ENCODE measurements at places on chromosomes 5 and 9. TPM values are rescaled to one million over a fixed set of nuclear protein-coding genes. Genes with fewer than 3 reads are reported as not detected.
A peak's percentile ranks its signal among the peaks of the same experiment; 100 is the strongest.

Gene UNC13B
- total RNA-seq = 21.0 TPM

DNA sequence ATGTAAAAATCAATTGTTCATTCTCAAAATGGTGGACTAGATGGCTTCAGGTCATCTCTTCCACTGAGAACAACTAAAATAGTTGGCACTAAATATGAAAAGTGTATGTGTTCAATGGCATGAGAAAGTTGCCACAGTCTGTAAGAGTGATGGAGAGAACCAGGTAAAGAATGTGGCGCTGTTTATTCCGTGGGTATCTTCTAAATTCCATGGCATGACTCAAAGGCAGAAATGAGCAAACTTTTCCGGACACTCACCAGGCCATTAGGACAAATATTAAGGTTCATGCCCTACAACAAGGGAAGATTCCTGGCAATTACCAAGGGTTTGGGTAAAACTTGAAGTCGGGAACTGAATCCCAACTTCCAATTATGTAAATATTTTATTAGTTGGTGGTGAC lies 825.4 kb upstream of the CDH6 start:
- DNase-seq = no peak

- no peak for DNase-seq
Measured at GRCh38 chr9:127816362-127816725, 13.7 kb downstream of the FPGS start.

Gene ITK
- total RNA-seq = 1.6 TPM

DNA sequence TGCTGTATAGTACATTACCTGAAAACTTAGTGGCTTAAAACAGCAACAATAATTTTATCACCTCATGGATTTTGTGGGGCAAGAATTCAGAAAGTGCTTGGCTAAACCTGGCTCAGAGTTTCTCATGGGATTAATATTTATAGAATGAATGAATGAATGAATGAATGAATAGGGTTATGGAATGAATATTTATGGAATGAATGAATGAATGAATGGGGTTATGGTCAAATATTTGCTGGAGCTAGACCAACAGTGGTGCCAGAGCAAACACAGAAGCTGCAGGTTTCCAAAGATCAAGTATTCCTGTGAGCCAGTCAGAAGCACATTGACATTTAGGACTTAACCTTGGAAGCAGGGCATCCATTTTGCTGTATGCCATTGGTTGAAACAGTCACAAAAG lies 35.7 kb downstream of the PLPPR1 start:
- no peak for DNase-seq

GRCh38 chr5:65137631-65138030 lies 344.1 kb downstream of the ADAMTS6 start:
- no peak for DNase-seq

Gene CXCL14
- total RNA-seq = not detected

GRCh38 chr5:78979909-78980308 lies 5.2 kb downstream of the ARSB start:
- DNase-seq = no peak

GRCh38 chr5:54580997-54581811 lies 63.6 kb downstream of the SNX18 start:
- DNase-seq = no peak

GRCh38 chr5:26321278-26321677 lies 717.1 kb downstream of the CDH9 start:
- DNase-seq = no peak

- DNase-seq = no peak
Measured at GRCh38 chr5:180820788-180821321, 18.2 kb upstream of the MGAT1 start.

Gene ARSK
- 5.2 TPM for total RNA-seq

Gene CRB2
- 0.26 TPM for total RNA-seq

- no peak for DNase-seq
Measured at GRCh38 chr5:142056816-142057696, 44.2 kb upstream of the GNPDA1 start.

GRCh38 chr5:50435168-50435567 lies 5.9 kb downstream of the EMB start:
- DNase-seq = no peak

Gene LRRC14B
- 51.1 TPM for total RNA-seq

DNA sequence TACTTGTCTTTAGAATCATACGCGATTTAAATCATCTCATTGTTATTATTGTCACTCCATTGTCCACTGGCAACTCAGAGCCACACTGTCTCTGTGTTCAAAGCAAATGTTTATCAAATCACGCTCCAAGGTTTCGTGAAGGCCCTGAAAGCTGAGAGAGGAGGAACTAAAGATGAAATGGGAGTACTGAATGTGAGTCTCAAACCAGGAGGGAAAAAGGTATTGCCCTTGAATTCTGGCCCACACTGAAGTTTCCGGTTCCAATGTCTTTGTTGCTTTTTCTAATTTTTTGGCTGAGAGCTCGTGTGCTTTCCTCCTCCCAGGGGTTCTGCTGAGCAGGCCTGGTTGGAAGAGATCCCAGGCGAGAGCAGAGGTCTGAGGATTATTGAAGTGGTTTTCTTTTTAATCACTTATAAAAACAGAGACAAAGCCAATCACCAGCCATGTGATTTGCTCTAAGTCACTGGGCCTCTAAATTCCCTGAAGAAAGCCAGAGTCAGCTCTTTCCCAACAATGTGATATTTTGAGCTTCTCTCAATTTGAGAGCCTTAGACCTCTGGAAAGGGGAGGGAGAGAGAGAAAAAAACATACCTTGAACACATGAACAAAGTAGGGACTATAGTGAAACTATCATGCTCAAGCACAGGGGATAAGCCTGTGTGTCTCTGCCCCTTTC lies 420.8 kb upstream of the GRAMD2B start:
- DNase-seq = peak; percentile 90

Gene LRRC26
- total RNA-seq = not detected

Gene HMCN2
- total RNA-seq = 5.1 TPM

Gene TAF11L10
- total RNA-seq = not detected

Gene EIF4EBP3
- 13.0 TPM for total RNA-seq

GRCh38 chr9:38175423-38175822 lies 106.4 kb upstream of the SHB start:
- DNase-seq = no peak

Measured in right cardiac atrium (tissue), 5 donors.